ENCODE measurements at places on chromosomes 13 and 19. TPM values are rescaled to one million over a fixed set of nuclear protein-coding genes. Genes with fewer than 3 reads are reported as not detected.

Gene CYP2A6
- total RNA-seq = not detected

Gene FFAR2
- total RNA-seq = not detected

- DNase-seq = peak; percentile 36
Measured at GRCh38 chr19:38036707-38037611, 130.0 kb downstream of the SIPA1L3 start.

- DNase-seq = no peak
Measured at GRCh38 chr13:109182777-109183465, 553.5 kb downstream of the MYO16 start.

- DNase-seq = no peak
Measured at GRCh38 chr13:27139565-27139964, 32.0 kb downstream of the USP12 start.
